GM12892 (cell line): ENCODE measurements at places on chromosomes 1 and 21.
A peak's percentile ranks its signal among the peaks of the same experiment; 100 is the strongest.

- DNase-seq, result no peak
Observed at GRCh38 chr1:48889082-48889481, 112.4 kb upstream of the BEND5 start.

- no peak for DNase-seq
Observed at GRCh38 chr1:32232558-32233304, 10.5 kb downstream of the EIF3I start.

DNA sequence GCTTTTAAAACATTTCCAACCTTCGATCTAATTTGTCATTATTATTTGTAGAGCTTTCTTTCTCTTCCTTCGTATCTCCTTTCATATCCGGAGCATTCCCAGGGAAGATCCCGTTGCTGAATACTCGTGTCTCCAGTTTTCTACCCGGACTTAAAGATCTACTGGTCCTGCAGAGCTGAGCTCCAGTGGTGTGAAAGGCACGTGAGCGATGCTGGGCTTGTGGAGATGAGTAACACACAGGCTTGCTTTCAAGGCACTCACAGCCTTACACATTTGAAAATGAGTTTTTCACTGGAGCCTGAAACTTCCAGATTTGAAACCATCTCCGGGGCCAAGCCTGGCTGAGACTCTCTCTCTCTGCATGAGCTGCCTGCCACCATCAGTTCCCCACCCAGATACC is 428.3 kb downstream of the KIF26B start:
- no peak for DNase-seq

GRCh38 chr21:31184459-31184858 is 146.2 kb upstream of the KRTAP19-8 start:
- no peak for DNase-seq

- no peak for DNase-seq
Observed at GRCh38 chr1:222382171-222382570, 165.7 kb downstream of the HHIPL2 start.

- no peak for DNase-seq
Observed at GRCh38 chr1:178520803-178521202, 7.9 kb downstream of the TEX35 start.

- DNase-seq, result no peak
Observed at GRCh38 chr1:200958597-200958996, 63.9 kb downstream of the INAVA start.

DNA sequence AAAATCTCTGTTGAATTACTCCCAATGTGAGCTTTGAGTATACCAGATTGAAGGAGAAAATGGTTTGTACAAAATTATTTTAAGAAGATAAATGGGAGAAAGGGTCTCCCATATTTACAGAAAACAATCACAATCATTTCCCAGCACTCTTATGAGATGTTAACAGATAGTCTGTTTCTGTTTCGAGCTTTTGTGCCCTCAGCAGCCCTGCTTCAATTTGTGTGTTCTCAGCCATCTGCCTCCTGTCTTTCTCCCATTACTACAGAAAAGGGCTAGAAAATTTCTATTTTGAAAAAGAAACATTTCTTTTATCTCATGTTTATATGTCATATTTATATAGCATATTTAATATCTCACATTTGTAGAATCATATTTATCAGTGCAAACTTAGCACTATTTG is 498.4 kb downstream of the TTLL7 start:
- no peak for DNase-seq

DNA sequence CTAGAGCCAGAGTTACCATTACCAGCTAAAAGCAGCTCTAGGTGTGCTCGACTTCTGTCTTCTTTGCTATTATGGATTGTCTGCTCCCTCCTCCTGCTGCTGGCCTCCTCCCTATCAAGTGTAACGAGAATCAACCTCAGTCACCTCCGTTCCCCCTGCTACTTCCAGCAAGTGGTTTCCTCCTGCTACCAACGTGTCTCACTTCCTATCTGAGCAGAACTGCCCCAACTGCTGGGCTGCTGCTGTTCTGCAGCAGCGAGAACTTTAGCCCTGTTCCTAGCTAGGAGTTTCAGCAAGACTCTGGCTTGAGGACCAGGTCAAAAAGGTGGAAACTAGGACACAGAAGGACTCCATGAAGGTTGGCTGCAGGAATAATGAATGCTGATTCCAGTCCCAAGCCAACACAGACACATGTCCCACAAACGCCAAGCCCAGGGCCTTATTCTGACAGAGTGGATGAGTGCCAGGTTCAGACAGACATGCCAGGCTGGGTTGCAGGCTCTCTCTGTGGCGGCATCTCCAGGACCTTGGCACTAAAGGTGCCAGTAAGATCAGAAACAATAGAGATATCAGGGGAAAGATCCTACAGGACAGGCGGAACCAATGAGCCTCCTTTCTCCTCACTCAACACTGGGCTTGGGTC is 46.9 kb downstream of the CD34 start:
- DNase-seq, result peak; percentile 53

- DNase-seq, result no peak
Observed at GRCh38 chr1:10236405-10237156, 26.2 kb downstream of the KIF1B start.

DNA sequence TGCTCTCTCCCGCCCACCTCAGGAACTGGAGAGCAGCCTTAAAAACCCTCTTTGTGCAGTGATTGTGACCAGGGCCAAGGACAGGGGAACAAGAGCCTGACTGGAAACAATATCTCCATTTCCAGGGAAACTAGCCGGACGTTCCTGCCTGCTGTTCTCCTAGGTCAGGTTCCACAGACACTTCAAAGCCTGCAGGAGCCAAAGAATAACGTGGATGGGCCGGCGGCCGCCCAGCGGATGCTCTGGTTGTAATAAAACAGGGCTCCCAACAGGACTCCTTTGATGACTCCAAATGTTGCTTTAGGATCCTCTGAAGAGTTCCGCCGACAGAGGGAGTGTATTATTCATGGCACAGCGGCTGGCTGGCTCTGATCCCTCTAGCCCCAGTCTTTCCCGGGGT is 162.2 kb downstream of the PLXNA2 start:
- DNase-seq, result no peak

DNA sequence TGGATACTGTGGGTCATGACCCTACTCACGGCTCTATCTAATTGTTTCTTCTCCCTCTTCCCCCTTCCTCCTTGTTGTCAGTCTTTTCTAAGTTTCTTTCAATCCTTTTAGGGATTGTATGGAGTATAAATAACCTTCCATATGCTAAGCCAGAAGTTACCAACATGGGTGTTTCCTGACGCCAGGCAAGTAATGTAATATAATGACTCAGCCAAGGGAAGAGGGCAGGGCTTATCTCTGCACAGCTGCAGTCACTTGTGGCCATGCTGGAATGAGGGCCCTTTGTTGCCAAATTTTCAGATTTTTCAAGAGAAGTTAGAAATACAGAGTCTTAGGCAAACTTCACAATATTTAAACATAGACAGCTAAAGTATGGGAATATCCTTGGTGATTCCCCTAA is 194.6 kb downstream of the ST6GALNAC3 start:
- no peak for DNase-seq

DNA sequence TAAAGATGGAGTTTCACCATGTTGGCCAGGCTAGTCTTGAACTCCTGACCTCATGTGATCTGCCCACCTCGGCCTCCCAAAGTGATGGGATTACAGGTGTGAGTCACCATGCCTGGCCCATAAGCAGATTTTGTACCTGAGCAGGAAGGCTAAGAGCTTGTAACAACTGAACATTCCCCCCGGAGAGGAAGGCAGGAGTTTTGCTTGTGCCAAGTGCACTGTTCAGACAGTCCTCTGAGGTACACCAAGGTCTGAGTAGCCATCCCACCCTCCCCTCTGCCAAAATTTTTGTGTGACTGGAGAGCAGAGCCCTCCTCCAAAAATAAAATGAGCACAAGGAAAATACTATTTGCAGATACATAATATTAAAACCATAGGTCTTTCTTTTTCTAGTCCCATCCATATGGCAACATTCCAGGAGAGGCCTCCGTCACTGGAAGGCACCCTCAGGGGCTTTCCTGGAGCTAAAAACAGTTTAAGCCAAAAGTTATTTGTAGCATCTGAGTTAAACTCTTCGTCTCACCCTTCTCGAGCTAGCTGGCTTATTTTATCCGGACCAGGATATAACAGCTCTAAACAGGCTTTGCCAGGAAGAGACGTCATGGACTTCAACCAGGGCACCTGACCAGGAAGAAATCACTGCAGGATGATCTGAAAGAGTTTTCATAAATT is 27.2 kb downstream of the CAPN2 start:
- DNase-seq, result no peak
